Left ventricle myocardium inferior (tissue), 1 donor: ENCODE measurements at places on chromosomes 2 and 18. TPM values are rescaled to one million over a fixed set of nuclear protein-coding genes. Genes with fewer than 3 reads are reported as not detected.
A peak's percentile ranks its signal among the peaks of the same experiment; 100 is the strongest.

- DNase-seq: no peak
These were observed 5.3 kb upstream of the SP3 start for GRCh38 chr2:173970516-173970924.

DNA sequence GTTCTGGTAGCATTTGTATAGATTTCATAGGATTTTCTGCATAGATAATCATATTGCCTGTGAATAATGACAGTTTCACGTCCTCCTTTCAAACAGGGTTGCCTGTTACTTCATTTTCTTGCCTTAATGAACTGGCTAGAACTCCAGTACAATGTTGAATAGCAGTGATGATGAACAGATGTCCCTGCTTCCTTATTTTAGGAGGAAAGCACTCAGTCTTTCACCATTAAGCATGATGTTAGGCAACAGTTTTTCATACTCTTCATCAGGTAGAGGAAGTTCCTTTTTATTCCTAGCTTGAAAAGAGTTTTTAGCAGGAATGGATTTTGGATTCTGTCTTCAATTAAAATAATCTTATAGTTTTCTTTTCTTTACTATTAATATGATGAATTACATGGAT lies 39.7 kb downstream of the C2orf76 start:
- no peak for DNase-seq

- peak; percentile 77 for DNase-seq
These were observed 30.9 kb downstream of the MBP start for GRCh38 chr18:77101410-77102258.

DNA sequence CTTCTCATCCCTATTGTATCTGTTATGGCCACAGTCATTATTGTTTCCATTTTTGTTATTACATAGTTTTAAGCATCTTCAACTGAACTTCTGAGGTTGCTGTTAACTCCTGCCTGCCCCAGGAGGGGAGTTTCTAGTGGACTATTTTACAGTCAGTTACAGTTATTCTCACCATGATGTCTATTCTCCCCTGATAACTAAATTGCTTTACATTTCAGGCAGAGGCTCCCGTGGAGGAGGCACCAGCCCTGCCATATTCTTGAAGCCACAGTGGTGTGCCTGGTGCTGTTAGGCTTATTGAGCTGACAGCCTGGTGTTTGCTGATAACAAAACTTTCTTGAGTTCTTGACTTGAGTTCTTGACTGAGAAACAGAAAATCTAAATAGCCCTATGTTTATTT lies 256.4 kb downstream of the TFCP2L1 start:
- DNase-seq: no peak

DNA sequence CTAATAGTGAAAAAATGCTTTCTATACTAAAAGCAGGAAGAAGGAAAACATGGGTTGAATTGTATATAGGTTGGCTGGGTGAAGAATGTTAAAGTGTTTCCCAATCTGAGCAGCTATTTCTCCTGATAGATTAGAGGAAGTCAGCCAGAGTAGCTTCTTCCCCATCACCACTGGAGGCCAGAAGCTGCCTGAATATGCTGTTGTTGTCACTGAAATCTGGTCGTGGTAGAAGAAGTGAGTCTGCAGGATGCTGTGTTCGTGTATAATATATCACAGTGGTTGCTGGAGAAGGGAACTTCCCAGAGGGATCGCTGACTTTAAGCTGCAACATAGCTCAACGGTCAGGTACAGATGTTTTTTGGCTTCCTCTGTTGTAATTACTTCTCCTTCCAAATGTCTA lies 247.5 kb upstream of the LRATD1 start:
- no peak for DNase-seq

GRCh38 chr2:233118648-233119000 lies 58.5 kb downstream of the INPP5D start:
- no peak for DNase-seq

DNA sequence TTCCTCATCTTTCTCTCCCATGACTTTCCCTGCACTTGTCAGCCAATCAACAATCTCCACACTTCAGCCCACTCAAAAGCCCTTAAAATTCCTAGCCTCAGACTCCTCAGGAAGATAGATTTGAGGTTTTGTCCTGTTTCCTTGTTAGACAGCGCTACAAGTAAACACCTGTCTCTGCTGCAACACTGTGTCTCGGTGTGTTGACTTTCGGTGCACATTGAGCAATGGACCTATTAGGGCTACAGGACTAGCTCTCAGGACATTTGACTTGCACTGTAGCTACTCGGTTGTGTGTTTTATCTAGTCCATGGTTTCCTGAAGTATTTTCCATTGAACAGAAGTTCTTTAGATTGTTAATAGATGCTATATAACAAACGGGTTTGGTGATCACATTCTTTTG lies 140.9 kb upstream of the XPO1 start:
- no peak for DNase-seq

- no peak for DNase-seq
These were observed 93.3 kb upstream of the FANCL start for GRCh38 chr2:58334414-58334813.

GRCh38 chr2:234588054-234588430 lies 91.2 kb upstream of the ARL4C start:
- DNase-seq: no peak

DNA sequence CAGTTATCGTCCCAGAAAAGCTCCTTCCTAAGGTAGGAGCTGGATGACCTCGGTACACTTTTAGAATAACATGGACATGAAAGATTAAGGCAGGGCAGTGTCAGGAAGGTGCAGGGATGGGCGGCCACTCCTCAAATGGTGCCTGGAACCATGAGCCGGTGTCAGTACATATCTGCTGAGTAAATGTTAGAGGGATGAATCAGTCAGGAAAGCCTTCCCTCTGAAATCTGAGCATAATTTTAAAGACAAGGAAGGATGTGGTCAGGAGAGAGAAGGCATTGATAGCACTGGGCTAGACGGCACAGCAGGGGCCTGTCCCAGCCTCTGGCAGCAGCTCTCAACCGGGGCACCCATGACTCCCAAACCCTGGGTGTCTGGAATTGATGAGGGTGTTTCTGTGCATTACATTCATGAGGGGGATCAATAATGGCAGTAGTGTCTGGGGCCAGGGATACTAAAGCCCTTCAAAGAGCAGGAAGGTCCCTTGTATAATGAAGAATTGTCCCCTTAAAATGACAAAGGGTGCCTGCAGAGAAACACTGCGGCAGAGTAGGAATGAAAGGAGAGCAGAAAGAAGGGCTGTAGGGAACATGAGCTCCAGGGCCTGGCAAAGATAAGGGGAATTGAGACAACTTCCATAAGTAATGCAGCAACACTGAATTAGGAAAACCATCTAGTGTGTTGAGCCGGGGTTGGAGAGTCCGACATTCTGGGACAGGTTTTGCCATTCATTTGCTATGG lies 162.3 kb upstream of the REV1 start:
- DNase-seq: no peak

- DNase-seq: no peak
These were observed 18.2 kb downstream of the BIN1 start for GRCh38 chr2:127088706-127089105.

- no peak for DNase-seq
These were observed 1589.1 kb upstream of the ZEB2 start for GRCh38 chr2:146108993-146109392.

- no peak for DNase-seq
These were observed 145.0 kb downstream of the MAP4K4 start for GRCh38 chr2:101842471-101842870.

GRCh38 chr2:118913803-118914645 lies 28.0 kb upstream of the MARCO start:
- DNase-seq: no peak

GRCh38 chr2:162821176-162821575 lies 17.4 kb downstream of the KCNH7 start:
- no peak for DNase-seq

DNA sequence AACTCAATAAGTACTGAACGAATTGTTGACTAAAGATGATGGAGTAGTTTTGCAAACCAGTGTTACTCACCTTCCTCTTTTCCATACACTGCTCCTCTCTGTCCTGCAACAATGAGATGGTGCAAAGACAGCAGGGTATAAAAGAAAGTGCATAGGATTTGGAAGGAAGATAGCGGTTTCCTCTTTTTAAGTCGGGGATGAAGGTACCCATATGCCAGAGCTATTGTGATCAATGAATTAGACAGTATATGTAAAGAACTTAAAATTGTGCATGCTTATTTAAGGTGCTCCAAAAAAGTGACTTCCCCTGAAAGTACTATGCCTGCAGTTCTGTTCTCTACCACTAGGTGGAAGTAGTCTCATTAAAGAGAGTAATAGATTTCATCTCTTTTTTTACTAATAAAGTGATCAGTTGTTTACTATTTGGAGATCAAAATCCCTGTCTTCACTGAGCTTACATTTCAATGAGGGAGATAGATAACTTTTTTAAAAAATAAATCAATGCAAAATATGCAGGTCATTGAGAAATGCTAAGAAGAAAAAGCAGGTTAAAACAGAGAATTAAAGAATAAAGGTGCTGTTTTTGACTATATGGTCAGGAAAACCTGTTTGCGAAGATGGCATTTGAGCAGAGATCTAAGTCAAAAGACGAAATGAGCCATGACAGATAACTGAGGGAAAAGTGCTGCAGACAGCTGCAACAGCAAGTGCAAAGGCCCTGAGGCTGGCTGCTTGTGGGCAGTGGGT lies 339.7 kb upstream of the SLC14A2 start:
- DNase-seq: no peak

DNA sequence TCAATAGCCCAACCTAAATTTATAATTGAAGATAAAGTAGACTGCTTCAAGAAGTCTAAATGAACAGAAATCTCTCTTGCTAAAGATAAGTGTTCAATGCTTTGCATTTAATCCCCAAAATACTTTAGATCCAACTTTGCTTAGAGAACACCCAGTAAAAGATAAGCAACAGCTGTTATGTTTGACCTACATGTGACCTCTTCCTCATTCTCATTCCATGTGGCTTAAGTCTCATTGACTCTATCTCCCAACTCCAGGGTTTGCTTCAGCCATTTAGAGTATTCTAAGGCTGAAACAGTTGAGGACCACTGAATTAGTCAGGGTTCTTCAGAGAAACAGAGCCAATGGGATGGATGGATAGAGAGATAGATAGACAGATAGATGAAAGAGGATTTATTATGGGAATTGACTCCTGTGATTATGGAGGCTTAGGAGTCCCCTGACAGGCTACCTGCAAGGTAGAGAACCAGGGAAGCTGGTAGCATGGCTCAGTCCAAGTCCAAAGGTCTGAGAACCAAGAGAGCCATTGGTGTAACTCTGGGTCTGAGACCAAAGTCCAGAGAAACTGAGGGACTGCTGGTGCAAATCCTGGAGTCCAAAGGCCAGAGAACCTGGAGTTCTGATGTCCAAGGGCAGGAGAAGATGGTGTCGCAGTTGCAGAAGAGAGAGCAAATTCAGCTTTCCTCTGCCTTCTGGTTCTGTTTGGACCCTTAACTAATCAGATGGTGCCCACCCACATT lies 32.1 kb downstream of the CRYGD start:
- no peak for DNase-seq

Gene BUB1
- total RNA-seq: 0.66 TPM

Gene CCDC141
- total RNA-seq: 208 TPM

Gene PASK
- total RNA-seq: 3.4 TPM

Gene AGXT
- total RNA-seq: not detected

Gene ERICH2
- total RNA-seq: 0.82 TPM

Gene LANCL1
- 65.4 TPM for total RNA-seq

Gene CFC1
- total RNA-seq: not detected

Gene CCDC148
- 0.30 TPM for total RNA-seq
